ENCODE measurements at places on chromosomes 1 and 21.

- no peak for DNase-seq
Measured at GRCh38 chr1:99986656-99987225, 16.9 kb downstream of the SLC35A3 start.

DNA sequence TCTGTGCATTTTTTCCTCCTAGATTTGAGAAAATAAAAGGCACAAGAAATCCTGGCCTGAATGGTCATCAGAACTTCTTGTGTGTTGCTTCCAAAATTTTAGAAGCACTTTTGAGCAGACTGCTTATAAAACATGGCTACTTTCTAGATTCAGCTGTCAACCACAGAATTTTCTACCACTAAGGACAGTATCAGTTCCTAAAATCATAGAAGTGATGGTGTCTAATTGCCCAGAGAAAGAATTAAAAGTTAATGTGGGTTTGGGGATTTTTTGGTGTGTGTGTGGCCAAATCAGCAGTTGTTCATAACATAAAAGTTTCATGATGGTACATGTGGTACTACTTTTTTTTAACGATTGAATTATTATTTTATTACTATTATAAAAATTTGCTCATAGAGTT is 171.4 kb upstream of the SNX7 start:
- DNase-seq = no peak

- DNase-seq = no peak
Measured at GRCh38 chr1:169260478-169261151, 107.0 kb downstream of the NME7 start.

DNA sequence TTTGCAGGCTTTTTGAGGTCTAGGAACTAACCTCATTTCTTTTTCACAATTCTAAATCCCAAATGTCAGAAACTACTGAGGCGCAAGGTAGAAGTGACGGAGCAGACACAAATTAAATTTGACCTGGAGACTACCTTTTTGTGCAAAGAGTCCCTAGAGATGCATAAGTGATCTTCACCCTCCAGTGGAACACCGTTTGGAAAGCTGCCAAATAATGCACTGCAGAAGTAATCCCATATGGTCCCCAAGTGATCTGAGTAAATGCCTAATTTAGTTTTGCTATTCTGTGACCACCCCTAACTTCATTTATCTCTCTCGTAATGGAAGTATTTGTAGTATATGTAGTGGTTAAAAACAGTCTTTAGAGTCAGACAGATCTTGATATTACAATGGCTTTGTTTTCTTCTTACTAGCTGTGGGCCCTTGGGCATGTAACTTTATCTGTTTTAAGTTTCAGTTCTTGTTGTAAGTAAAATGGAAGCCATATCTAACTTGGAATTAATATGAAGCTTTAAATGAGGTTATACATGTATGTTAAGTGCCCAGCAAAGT is 70.4 kb upstream of the IPO9 start:
- no peak for DNase-seq

DNA sequence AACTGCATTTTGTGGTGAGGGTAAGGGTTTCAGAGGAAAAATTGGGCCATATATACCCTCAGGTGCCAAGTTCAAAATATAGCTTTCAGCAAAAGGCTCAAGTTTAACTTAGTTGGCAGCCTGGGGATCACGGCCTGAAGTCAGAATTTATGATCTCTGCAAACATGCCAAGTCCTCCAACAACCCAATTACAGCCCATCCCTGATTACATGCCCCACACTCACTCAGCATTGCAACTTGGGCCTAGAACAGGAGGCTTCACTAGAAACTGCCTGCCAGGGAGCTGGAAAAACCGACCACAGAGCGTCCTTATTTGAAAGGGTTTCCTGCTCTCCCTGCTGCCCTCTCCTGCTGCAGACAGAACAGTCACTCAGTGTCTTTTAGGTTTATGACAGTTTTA is 12.4 kb downstream of the FYB2 start:
- DNase-seq = no peak

DNA sequence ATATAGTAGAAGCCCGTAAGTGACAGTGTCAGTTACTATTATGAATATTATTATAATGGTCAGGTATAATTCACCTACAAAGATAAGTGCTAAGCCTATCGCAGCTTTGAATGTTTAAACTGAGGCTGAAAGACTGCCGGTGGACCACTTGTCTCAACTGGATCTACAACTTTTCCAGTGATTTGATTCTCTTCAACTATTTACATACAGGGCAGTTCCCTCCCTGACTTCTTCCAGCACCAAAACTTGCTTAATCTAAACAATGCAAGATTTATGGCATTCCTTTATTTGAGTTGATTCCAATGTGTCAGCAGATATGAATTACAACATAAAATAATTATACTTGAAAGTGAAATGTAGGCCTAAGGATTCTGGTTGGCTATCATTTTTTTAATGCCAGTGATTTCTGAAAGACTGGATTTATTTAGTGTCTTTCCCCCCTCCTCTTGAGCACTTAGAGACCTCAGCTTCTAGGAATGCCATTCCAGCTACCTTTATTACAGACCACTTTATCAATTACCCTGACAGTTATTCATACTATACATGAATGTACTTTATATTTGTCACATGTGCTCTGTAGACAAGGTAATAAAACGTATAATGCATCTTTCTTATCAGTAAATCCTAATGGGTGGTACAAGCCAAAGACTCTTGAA is 153.3 kb upstream of the C8B start:
- DNase-seq = no peak

GRCh38 chr1:61240878-61241277 is 158.5 kb downstream of the NFIA start:
- no peak for DNase-seq

DNA sequence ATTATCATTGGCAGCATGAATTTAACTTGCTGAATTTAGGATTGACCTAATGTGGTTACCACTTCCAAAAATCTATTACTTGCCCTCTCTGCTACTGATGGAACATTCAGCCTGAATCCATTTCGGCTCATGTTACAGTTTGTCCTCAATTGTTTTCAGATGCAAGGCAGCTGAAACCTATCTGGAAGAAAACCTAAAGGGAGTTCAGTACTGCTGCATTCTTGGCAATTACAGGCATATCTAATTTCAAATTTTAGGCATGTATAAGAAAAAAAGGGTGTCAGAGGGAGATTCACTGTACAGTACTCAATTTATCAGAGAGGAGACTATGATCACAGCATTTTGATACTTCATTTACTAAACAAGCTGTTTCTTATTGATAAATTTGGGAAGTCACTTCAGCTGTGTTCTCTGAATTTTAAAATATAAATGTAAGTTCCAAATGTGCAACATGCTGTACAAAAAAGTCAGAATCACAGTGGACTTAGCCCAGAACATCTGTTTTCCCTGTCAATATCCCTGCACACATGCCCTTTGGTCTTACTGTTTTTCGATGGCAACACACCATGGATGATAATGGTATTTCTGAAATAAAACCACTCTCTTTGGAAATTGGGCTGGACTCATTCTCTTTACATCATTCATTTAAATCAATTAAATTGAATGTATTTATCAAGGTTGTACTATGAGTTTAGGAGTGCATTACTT is 651.6 kb upstream of the ADGRL4 start:
- no peak for DNase-seq

DNA sequence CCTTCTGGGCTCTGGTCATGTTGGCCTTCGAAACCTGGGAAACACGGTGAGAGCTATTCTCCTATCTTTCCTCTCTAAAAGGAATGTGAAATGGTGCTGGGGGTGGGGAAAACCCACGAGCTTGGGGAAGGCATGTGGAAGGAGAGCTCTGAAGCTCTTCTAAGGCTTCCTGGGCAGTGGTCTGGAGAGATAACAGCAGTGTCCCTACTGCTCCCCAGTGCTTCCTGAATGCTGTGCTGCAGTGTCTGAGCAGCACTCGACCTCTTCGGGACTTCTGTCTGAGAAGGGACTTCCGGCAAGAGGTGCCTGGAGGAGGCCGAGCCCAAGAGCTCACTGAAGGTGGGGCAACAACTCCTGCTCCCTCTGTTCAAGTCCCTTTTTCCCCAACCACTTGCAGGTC is 2.8 kb downstream of the USP21 start:
- DNase-seq = peak; percentile 67

DNA sequence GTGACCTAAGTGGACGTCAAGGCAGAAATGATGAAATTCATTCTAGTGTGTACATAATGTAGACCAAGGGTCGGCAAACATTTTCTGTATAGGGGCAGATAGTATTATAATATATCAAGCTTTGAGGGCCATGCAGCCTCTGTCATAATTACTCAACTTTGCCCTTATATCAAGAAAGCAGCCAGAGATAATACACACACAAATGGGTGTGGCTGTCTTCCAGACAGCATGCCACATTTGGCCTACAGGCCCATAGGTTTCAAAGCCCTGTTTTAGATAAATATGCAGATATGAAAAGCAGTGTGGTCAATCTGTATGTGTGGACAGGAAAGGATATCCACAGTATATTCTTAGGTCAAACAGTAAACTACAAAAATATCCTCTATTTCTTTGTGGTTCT is 320.1 kb upstream of the FMN2 start:
- DNase-seq = no peak

DNA sequence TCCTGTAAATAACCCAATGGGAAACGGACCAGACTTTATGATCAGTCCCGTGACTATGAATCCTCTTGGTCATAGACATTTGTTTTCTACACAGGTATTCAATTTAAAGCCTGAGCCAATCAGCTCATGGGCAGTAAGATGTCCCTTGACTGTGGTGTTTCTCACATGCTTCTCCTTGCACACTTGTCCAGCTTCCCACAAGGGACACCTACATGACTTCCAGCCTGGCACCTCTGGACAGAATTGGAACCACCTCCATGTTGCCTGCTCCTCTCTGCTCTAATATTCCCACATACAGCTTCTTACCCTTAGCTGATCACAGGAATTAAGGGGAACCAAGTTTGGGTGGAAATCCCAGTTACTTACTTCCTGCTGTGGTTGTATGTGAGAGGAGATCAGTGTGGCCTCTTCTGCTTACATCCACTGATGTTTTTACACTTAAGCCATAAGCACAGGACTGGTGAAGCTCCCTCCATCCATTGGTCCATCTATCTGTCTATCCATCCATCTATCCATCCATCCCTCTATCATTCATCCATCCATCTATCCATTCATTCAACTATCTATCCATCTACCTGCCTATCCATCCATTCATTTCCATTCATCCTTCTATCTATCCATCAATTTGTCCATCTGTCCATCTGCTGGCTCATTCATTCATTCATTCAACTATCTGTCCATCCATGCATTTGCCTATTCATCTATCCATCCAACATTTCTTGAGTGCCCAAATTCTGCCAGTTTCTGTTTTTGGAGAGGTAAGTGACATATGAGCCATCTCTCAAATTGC is 16.4 kb downstream of the RUNX1 start:
- no peak for DNase-seq

DNA sequence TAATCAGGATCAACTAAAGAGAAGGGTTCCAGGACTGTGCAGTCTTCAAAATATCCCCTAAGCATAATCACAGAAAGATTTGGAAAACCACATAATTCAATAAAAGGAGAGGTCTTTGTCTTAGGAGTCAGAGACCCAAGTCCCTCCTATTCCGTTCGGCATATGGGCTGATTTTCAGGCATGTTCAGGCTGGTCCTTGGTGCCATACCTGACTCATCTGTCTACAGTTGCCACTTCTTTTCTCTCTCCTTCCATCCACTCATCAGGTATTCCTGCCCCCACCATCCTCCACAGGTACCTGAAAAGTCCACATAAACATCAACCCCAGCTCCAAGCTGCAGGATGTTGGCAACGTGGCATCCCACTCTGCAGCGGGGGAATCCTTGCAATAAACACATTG is 29.7 kb upstream of the RPL11 start:
- no peak for DNase-seq

GRCh38 chr1:240093120-240093961 is 1.7 kb downstream of the FMN2 start:
- no peak for DNase-seq

DNA sequence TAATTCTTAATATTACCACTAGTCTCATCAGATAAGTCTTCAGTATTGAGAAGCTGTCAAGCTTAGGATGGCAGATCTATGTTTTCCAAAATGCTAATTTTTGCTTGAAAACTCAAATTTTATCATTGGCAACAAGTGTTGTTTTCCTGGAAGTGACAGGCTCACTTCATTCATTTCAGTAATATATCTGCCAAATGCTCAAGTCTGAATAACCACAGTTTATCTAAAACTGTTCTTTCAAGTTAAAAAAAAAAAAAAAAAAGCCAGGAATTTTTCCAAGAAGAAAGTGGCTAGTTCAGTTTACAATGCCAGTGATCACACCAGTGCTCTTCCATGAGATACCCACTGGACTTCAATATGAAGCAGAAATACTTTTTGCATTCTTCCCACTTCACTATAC is 20.6 kb downstream of the SMYD2 start:
- DNase-seq = no peak

GRCh38 chr1:65066766-65067490 is 81.1 kb upstream of the AK4 start:
- DNase-seq = peak; percentile 87

- no peak for DNase-seq
Measured at GRCh38 chr1:61301824-61302657, 219.7 kb downstream of the NFIA start.

GRCh38 chr1:168453056-168453455 is 90.7 kb downstream of the XCL2 start:
- DNase-seq = no peak

- no peak for DNase-seq
Measured at GRCh38 chr1:3137111-3138100, 68.4 kb downstream of the PRDM16 start.

- no peak for DNase-seq
Measured at GRCh38 chr1:238404921-238405320, 514.2 kb upstream of the ZP4 start.

- DNase-seq = no peak
Measured at GRCh38 chr1:167198518-167199133, 22.1 kb upstream of the POU2F1 start.

GRCh38 chr21:44778499-44778911 is 23.1 kb downstream of the UBE2G2 start:
- no peak for DNase-seq

GRCh38 chr1:61757950-61758349 is 15.7 kb downstream of the PATJ start:
- no peak for DNase-seq

- DNase-seq = no peak
Measured at GRCh38 chr1:217230412-217230811, 400.5 kb downstream of the GPATCH2 start.

DNA sequence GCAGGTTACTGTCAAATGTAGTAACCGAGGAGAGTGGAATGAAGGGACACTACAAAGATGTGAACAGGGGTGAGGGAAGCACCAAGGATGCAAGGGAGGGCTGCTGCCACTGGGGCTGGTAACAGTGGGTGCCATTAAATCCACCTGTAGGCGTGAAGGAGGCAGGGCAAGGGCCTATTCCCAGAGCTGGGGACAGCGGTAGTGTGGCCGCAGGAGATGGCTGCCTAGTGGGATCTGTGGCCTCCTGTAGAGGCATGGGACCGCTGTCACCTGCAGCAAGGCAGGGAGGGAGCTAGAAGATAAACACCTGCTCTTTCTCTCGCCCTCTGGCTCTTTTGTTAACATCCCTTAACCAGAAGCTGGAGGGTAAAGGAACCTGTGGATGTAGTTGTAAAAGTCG is 80.5 kb upstream of the CNIH3 start:
- no peak for DNase-seq

GRCh38 chr1:226863446-226863845 is 7.0 kb upstream of the PSEN2 start:
- DNase-seq = no peak
